ENCODE measurements at places on chromosomes 12 and 14.
A peak's percentile ranks its signal among the peaks of the same experiment; 100 is the strongest.

- DNase-seq: no peak
Measured at GRCh38 chr12:56029166-56029519, 8.3 kb downstream of the IKZF4 start.

DNA sequence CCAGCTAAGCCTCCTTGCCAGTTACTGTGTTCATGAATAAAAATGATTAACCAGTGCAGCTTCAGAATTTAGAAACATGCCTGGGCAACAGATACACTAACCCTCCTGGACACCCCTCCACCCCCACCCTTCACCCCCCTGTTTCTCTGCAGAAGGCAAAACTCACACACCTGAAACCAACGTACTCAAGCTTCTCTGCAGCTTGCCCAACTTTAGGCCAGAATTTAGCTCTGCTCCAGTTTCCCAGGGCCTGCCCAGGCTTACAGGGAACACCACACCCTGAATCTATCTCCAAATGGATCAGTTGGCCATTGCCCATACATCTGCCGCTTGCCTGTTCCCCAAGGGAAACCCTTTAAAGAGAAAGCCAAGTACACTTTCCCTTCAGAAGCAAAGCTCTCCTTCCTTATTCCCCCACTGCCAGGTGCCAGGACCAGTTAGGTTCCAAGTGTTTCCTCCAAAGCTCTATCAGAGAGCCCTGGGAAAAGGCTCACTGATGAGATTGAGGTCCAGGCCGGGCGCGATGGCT lies 1.8 kb upstream of the SPPL3 start:
- DNase-seq: peak; percentile 43

- DNase-seq: no peak
Measured at GRCh38 chr12:32448586-32448985, 49.2 kb downstream of the FGD4 start.

DNA sequence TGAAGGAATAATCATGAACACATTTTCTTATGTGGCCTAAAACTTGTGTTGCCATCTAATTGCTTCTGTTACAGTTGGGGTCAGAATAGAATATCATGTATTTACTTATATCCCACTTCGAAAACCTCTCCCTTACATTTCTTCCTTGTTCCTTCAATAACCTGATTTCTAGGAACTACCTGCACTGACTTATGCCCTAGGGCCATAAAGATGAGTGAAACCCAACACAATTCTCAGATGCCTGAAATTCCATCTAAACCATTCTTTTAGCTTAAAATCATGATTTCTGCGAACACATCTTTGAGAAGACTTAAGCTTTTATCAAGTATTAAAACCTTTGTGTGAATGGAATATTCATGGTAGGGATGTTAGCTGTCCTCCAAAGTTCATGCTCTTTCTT lies 142.7 kb downstream of the SNAPC1 start:
- no peak for DNase-seq

DNA sequence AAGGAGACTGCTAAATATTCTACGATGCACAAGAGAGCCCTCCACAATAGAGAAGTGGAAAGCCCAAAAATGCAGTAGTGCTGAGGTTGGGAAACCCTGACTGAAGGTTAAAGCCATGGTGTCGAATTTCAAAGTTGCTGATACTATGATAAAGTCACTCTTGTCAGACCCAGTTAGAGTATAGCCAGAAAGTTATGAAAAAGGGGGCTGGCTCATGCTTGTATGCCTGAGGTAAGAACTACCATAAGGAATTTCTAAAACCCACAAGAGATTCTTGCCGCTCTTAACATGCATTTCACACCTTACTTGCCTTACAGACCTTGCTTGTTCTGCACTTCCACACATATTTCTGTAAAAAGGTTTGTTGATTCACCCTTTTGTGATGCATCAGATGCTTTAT lies 184.6 kb downstream of the SLC6A15 start:
- DNase-seq: no peak

DNA sequence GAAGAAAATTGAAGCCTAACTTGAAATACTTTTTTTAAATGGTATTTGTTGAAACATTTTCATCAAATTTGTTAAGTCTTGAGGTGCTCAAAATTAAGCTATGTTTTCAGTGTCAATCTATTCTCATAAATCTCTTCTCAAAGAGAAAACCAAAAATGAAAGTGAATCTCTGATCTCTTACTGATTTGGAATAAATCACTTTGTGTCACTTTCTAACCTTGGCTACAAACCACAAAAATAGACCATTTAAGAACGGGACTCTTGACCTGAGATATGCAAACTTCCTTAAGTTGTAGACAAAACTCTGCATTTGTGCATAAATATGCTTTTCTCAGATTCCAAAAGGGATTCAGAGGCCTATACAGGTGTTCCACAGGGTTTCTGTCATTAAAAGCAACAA lies 192.9 kb downstream of the SEC23A start:
- DNase-seq: no peak

DNA sequence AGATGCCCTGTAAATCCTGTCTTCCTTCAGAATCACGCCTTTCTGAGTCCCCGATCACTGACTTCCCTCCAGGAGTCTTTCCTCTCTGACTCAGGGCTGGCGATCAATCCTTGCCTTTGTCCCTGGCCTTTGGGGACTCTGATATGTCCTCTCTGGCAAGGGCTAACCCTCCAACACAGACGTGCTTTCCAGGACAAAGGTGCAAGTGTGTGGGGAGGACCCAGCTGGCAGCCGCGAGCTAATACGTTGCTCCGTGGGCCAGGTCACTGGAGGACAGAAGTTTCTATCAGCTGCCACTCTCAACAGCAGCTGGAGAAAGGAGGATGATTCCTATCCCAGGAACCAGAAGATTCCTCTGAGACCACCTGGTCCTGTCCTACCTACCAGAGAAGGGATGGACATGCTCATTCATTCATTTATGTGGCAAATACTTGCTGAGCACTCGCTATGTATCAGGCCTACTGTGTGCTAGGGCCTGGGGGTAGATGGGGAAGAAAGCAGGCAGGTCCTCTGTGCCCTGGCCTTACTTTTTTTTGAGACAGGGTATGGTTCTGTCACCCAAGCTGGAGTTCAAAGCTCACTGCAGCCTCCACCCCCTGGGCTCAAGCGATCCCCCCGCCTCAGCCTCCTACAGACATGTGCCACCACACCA lies 8.5 kb upstream of the SCARB1 start:
- DNase-seq: no peak

- no peak for DNase-seq
Measured at GRCh38 chr12:95266254-95266653, 48.6 kb downstream of the VEZT start.

DNA sequence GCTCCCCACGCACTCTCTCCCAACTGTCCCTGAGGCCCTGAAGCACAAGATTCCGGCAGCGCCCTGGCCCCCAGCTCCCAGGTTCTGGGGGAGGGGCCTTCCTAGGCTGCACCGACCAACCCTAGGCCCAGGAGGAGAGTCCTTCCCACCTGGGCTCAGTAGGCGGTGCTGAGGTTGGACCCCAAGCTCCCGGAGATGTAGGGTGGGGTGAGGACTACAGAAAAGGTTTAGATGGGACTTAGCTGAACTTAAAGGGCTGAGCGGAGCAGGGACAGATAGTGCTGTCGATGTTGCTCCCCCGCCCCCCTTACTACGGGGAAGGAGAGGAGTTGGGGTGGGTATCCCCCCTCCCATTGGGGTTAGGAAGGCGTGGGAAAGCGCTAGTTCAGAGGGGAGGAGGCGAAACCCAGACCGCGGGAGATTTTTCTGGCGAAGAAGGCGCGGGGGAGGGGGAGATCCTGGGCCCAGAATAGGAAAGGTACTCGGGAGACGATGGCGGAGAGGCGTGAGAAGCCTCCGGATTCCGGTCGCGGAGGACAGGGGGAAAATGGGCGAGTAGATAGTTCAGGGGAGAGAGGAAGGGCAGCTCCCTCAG lies 4.2 kb upstream of the BAZ2A start:
- peak; percentile 45 for DNase-seq

DNA sequence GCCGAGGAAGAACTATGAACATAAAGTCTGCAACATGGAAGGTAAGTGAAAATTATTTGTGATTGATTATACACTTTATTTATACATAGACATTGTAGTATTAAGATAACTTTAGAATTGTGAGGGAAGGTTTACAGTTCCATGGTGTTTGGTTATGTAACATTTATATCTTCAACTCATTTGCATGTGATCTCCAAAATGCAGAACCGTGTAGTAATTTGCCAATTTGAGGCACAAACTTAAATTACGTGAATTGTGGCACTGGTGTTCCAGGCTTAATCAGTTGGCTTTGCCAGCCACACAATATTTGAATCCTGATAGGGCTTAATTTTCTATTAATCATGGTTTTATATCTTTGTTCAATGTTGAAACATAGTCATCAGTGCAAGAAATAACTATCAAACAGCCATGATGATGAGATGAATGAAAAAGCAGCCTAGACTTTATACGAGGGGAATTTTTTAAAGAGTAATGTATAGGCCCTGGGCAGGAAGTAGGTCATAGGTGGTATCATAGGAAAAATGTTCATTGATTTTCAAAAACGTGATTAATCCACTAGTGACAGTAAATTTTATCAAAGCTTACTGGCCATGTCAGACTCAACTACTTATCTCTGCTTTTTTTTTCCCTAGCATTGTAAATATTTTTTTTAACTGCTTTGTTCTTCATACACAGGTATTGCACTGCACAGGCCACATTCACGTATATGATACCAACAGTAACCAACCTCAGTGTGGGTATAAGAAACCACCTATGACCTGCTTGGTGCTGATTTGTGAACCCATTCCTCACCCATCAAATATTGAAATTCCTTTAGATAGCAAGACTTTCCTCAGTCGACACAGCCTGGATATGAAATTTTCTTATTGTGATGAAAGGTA lies 31.7 kb downstream of the HIF1A start:
- no peak for DNase-seq

- DNase-seq: no peak
Measured at GRCh38 chr14:93549595-93549994, 118.9 kb downstream of the UNC79 start.

GRCh38 chr14:36785511-36785910 lies 123.9 kb downstream of the PAX9 start:
- DNase-seq: no peak

DNA sequence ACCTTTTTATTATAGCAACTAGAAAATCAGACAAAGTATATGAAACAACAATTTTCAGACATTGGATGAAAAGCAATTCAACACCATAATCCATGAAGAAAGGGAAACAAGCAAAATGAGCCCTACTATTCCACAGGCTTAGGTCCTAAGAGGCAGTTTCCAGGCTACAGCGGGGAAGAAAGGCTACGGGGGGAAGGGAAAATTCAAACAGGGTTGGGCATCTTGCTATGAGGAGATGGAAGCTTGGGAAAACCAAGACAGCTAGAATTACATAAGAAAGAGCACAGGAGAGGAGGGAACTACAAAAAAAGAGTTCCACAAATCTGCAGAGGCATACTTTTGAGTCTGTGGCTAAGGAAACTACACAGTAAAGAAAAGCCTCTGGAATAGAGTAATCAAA lies 356.0 kb upstream of the CLEC14A start:
- no peak for DNase-seq

DNA sequence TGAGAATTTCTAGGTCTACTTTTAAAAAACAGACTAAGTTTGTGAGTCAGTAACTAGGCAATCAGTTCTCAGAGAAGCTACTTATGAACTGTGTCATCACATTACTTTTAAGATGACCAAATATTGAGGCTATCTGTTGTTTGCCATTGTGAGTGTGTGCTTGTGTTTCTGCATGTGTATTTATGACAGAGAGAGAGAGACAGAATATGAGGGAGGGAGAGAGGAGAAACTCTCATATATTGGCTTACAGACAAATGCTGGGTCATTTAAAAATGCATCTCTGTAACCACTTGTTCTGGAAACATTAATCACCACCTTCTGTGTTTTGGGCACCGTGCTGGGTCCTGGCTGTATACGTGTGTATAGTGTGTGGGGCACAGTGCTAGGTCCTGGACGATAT lies 161.5 kb upstream of the FRMD6 start:
- DNase-seq: no peak

DNA sequence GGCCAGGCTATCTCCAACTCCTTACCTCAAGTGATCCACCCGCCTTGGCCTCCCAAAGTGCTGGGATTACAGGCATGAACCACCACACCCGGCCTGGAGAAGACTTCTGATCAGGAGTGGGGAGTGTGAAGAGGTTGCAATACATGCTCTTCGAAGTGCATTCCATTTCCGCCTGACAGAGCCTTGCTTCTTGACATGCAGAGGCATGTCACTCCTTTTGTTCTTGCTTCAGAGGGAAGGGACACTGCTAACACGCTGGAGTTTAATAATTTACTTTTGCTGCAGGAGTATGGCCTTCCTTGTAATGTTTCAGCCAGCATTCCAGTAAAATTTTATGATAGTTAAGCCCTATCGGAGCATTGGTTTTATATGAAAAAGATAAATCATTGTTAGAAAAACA lies 74.9 kb downstream of the SLC25A47 start:
- DNase-seq: no peak

All from SK-N-SH (cell line).